Muscle of arm (tissue), 14 donors: ENCODE measurements at places on chromosomes 6 and 20.

DNA sequence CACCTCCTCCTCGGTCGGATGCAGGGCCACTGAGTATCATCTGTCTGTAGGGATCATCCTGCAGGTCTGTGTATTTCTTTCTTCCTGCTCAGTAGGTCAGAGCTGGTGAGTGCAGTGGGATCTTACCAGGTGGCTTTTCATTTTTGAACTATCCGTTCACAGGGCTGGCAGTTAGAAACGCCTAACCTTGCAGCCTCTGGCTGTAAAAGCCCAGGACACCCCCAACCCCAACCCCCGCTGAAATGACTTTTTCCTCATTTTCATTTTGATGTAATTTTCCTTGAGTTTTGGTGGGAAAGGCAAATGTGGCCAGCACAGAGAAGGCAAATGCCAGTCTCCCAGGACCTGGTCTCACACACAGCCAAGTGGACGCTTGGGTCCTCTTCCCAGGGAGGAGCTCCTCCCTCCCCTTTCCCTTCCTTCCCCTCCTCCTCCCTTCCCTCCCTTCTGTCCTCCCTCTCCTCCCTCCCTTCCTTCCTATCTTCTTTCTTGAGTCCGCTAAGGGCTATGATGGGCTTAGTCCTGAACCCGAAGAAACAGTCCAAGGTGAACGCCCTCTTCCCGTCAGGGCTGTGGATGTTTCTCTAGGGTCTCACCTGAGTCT, 36.0 kb downstream of the TMEM242 start:
- DNase-seq, result no peak

GRCh38 chr6:64224819-64225218, 589.2 kb downstream of the PHF3 start:
- DNase-seq, result no peak

- no peak for DNase-seq
Measured at GRCh38 chr20:57652606-57653545, 32.6 kb upstream of the ZBP1 start.

DNA sequence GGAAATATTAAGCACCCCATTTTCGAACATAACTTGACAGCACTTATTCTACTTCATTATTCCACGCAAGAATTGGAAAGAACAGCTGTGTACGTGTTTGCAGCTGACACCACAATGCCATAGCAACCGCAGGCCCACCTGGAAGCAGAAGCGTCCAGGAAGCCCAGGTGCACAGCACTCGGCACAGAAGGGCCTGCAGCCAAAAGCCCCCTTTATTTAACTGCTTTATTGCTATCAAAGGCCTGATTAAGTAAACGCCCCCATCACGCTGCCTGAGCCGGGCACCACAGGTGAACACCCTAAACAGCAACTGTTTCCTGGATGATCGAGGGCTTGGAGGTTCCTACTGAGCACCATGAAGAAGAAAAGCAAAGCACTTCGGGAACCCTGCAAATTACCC, 6.3 kb downstream of the TAF4 start:
- DNase-seq, result no peak

DNA sequence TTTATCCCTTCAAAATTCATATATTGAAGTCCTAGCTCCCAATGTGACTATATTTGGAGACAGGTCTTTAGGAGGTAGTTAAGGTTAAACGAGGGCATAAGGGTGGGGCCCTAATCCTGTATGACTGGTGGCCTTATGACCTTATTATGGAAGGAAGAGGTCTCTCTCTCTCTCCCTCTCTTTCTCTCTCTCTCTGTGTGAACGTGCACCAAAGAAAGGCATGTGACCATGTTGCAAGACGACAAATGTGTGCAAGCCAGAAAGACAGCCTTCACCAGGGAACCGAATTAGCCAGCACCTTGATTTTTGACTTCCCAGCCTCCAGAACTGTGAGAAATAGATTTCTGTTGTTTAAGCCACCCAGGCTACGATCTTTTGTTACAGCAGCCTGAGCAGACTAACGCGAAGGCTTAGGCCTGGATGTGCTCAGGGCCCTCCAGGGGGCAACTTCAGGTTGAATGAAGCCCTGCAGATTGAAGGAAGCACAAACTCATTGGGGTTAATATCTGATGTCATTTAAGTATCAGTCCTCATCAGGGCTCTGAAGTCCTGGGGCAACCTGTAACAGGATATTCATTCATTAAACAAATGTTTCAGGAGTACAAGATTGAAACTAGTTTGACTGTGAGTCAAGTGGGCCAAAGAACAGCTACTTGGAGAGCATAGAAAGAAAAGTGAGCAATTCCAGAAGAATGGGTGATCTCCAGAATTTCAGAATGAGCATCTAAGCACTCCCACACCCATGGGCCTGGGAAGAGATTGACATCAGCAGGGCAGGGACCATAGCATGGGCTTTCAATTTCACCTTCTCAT, 157.4 kb upstream of the TNFAIP3 start:
- no peak for DNase-seq

DNA sequence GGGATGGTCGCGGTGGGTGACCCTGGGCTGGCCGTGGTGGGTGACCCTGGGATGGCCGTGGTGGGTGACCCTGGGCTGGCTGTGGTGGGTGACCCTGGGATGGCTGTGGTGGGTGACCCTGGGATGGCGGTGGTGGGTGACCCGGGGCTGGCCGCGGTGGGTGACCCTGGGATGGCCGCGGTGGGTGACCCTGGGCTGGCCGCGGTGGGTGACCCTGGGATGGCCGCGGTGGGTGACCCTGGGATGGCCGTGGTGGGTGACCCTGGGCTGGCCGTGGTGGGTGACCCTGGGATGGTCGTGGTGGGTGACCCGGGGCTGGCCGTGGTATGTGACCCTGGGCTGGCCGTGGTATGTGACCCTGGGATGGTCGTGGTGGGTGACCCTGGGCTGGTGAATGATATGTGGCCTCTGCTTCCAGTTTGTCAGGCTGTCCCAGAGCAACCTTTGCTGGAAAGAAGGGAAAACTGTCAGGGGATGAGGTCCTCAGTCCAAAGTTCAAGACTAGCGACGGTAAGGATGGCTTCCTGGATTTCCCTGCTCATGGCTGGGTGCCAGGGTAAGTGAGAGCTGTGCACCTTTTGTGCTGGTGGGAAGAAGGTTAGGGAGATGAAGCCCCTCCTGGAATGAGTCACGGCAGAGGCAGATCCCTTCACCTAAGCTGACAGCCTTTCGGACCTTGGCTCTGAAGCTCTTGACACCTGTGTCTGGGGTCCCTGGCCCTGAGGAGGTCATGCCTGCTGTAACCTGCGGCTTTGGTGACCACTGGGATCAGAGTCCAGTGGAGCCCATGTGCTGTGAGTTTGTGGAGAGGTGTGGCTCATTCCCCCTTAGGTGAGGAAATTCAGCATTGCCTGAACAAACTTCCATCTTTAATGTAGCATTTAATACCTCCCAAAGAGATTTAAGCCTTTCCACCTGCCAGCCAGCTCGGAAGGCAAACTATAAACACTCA, 19.1 kb upstream of the PCMTD2 start:
- DNase-seq, result no peak

GRCh38 chr6:131293472-131293911, 158.2 kb downstream of the AKAP7 start:
- no peak for DNase-seq

DNA sequence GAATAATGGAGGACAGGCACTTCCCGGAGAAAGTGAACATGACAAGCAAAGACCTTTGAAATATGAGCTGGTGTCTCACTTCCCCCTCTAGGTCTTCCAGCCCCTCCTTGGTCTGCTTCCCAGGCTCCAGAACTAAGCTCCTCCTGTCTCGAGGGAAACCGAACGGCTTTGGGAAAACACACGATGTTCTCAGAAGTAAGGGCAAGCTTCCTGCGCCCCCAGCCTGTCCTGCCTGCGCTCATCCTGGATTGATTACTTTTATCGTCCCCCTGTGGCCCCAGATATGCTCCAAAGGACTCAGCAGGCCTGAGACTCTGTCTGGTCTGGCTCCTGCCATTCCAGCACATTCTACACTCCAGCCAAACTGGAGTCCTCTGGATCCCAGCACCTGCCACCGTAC, 83.4 kb downstream of the ZNF217 start:
- DNase-seq, result no peak

GRCh38 chr6:33654831-33655554, 33.9 kb downstream of the ITPR3 start:
- peak; percentile 19 for DNase-seq

DNA sequence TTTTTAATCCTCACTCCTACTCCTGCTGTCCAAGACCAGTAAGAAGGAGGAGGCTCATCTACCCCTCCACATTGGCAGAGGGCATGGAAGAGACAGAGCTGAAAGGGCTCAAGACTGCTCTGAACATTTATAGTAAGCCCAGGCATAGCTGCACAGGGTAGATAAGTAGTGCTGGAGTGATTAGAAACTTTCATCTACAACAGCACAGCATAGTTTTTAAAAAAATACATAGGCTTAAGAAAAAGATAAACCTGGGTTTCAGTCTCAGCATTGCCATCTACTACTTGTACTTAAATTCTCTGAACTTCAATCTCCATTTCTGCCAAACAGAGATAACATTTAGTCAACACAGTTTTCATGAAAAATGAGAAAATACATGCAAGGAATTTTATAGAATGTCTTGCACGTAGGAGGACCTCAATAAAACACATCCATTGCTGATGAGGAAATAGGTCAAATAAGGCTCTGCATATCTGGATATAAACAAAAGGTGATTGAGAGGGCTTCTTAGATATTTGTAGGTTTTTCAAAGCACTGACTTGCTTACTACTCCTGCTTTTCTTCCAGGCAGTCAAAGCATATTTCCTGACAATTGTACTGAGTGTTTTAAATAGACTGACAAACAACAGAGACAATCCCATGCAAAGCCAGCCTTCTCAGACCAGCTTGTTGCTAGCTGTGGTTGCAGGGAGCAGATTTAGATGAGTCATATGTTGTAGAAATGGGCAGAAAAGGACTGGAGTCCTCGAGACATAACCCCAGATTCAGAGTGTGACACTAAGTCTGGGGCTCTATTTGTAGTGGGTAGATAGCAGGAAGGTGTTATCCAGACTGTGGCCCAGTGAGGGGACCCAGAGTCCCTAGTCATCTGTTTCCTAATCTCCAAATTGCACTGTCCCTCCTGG, 107.4 kb upstream of the TAB2 start:
- DNase-seq, result no peak

DNA sequence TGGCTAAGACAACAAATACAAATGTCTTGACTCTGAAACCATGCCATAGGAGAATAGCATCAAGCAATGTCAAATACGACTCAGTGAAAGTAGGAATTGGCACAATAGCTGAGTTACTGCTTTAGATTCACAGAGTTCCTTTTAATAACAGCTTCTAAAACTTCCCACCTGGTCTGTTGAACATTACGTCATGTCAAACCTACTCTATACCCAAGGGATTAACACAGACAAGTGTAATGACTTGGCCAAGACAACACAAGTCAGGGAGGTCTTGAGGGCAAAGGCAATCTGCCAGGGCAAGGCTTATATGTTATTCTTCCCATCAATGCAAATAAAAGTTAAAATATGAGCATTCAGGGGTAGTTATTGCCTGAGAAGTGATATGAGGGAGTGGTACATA, 265.1 kb upstream of the PRDM1 start:
- DNase-seq, result no peak

GRCh38 chr6:35021004-35021403, 120.1 kb downstream of the TCP11 start:
- DNase-seq, result no peak

GRCh38 chr20:52837378-52837777, 134.8 kb upstream of the TSHZ2 start:
- DNase-seq, result no peak

- no peak for DNase-seq
Measured at GRCh38 chr20:23241416-23241815, 109.2 kb upstream of the NXT1 start.

DNA sequence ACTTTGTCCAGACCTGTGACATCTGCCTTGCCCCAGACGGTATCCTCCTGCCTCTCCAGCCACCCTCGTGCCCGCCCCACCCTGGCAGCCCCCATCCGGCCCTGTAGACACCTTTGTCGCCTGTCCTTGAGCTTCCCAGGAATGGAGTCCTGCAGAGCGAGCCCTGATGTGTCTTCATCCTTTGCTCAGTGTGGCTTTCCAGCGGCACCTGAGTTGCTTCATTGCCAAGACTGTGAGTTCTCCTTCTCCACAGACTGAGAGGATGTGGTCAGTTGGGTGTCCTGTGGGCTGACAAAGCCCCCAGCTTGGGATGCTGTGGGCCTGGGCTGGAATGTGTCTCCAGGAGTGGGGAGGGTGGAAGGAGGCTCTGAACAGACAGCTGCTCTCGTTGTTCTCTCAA, 1.7 kb upstream of the CST4 start:
- DNase-seq, result no peak

GRCh38 chr20:38158701-38159351, 6.2 kb downstream of the TGM2 start:
- DNase-seq, result no peak

GRCh38 chr20:23517719-23518118, 26.8 kb downstream of the CST8 start:
- DNase-seq, result no peak

DNA sequence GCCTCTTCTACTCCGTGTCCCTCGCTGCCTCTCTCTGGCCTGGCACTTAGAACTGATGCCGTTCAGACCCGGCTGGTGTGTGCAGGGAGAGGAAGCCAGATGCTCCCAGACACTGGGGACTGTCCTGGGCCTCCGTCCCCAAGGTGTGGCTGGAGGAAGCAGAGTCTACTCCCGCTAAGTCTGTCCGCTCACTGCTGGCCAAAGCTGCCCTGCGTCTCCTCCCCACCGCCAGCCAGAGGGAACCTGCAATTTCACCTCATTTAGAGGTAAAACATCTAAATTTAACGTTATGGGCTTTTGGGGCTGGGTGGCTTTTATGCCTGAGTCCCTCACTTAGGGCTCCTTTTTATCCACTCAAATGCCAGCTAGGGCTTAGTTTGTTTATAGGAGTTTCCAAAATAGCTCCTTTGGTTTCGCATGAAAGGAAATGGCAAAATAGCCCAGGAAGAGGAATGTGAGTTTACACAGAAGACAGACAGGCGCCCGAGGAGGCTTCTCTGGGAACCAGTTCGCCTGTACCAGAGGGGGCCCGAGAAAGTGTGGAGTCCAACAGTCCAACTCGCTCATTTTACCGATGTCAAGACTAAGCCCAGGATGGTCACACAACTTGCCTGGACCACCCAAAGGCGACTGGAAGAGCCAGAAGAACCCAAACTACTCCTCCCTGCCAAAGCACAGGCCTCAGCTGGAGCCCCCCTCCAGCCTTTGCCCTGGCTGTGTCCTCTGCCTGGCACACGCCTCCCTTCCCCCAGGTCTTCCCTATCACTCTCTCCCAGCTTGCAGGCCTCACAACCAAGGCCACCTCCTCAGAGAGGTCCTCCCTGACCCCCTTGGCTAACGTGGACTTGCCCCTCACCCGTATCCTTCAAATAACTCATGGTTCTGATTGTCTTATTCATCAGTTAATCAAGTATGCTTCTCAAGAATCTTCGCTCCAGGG, 54.5 kb downstream of the RIPOR3 start:
- DNase-seq, result no peak

DNA sequence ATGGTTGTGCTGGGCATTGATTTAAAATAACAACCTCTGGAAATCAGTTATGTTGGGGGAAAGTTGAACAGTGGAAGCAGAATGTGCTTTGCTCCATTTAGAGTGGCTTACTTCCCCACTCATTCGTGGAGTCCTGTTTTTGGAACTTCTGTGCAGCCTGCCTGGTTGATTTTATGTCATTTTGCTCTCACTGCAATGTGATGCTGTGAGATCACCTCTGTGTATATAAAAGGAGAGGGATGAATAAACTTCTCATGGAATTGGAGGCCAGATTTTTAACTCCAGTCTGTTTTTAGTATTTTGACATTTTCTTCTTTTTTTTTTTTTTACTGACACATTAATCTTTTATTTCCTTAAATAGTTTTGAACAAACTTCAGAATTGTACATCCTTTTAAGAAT, 139.0 kb downstream of the FNDC1 start:
- no peak for DNase-seq

GRCh38 chr6:10382728-10383330, 32.0 kb downstream of the TFAP2A start:
- DNase-seq, result no peak
